Right forelimb (tissue), 1 donor: ENCODE measurements at places on chromosomes 6 and 20.

DNA sequence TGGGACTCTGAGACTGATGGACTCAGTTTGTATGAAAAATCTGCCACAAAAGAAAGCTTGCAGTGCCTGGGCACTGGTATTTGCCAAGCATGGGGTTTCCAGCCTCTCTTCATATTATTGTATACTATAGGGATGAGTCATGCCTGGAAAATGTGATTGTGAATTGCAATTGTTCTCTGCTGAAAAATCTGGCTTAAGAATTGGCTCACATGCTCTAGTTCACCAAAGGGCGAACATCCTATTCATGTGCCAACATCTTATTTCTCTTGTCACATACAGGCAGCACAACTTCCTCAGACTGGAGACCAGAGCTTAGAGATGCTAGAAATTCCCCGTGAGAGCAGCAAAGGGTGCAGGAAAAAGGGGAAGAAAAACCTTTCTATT, 103.6 kb upstream of the KCNK16 start:
- DNase-seq: no peak

DNA sequence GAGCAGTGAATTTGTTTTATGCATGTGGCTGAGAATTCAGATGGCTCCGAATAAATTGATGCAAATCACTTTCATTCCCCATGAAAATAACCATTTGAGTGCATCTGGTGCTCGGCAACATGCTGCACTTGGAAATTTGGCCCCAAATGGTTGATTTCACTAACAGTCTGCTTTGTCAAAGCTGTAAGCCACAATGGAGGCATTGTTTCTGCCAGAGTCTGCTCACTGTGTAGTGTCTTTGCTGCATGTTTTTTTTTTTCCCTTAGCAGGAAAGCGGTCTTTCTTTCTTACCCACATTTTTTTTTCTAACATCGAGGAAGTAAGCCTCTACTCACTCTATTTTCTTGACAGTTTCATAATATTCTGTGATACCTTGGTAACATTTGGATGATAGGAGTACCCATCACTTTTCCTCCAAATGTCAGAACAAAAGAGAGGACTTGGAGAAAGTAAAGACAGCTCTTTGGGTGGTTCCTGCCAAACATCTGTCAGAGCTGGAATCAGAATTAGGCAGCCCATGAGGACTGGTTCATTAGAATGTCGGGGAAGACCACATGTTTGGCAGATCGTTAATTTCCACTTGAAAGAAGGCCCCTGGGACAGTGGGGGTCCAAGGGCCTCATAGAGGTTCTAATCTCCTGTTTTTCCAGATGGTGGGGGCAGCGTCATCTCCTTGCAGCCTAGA, 149.5 kb downstream of the DOK5 start:
- peak; percentile 76 for DNase-seq

GRCh38 chr6:108638993-108639392, 78.3 kb downstream of the FOXO3 start:
- no peak for DNase-seq

- DNase-seq: no peak
Observed at GRCh38 chr6:114714836-114715507, 372.1 kb upstream of the HS3ST5 start.

GRCh38 chr6:111846066-111846465, 27.2 kb downstream of the FYN start:
- DNase-seq: no peak

GRCh38 chr20:10074513-10074912, 39.7 kb downstream of the ANKEF1 start:
- no peak for DNase-seq

DNA sequence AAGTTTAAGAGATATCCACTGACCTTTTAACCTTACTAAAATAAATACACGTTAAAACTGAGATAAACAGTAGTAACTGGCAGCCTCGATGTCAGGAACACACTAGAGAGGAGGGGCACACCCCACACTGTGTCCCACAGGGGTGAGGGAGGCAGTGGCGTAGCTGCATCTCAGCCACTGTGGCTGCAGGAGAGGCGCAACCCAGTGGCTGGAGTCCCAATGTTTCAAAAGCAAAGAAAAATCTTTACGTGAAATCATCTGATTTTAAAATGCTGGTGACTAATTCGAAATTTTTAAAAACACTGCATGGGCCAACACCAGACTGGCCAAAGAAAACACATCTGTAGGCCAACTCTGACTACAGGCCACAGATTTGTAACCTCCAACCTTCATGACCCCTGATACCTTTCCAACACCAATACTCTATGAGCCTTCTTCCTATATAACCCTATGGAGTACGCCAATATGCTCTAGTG, 54.7 kb downstream of the TRAM2 start:
- DNase-seq: no peak

GRCh38 chr6:43879722-43880121, 109.7 kb downstream of the VEGFA start:
- DNase-seq: no peak

DNA sequence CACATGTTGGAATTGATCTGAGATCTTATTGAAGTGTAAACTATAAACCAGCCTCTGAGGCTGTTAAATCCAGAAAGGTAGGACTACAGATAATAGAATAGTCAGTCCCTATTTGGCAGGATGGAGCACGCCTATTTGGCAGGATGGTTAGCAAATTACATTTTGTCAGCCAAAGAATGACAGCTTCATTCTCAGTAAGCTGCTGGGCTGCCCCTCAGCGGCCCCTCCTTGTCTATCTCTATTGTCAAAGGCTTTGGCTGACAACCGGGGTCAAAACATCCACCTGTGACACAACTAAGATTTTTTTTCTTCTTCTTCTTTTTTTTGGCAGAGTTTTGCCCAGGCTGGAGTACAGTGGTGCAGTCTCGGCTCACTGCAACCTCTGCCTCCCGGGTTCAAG, 123.4 kb upstream of the ECI2 start:
- DNase-seq: no peak

- no peak for DNase-seq
Observed at GRCh38 chr6:16623029-16623653, 138.1 kb downstream of the ATXN1 start.

- DNase-seq: no peak
Observed at GRCh38 chr6:8080362-8081151, 16.4 kb upstream of the BLOC1S5 start.

DNA sequence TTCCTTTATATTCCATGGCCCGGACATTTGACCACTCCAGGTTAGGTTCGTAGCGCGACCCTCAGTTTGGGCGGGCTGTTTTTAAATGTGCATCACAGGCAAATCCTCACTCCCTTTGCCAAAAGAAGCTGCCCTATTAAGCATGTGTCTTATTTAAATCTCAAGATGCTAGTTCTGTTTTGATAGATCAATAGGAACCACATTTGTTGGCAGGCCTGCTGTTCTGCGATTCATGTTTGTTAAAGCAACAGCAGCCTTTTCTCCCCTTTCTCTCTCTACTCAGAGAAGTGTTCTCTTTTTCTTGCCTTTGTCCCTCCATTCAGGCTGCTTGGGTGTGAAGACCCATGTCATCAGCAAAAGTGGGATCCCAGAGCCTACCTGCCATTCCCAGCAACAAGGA, 212.0 kb upstream of the SSTR4 start:
- peak; percentile 35 for DNase-seq

DNA sequence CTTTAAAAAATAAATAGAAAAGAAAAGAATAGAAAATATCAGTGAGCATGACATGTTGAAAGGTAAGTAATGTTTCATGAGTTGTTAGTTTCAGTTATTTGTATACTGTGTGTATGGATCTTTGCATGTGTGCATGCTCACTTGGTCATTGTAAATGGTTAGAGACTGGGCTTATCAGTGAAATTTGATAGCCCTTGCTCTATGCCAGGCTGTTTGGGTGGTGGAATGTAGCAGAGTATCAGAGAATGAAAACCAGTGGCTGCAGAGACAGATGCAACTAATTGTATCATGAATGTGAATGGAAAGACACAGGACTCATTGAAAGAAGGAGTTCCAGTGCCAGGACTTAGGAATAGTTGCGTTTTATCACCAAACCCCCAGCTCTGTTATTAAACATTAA, 4.2 kb downstream of the GSTA2 start:
- DNase-seq: no peak

DNA sequence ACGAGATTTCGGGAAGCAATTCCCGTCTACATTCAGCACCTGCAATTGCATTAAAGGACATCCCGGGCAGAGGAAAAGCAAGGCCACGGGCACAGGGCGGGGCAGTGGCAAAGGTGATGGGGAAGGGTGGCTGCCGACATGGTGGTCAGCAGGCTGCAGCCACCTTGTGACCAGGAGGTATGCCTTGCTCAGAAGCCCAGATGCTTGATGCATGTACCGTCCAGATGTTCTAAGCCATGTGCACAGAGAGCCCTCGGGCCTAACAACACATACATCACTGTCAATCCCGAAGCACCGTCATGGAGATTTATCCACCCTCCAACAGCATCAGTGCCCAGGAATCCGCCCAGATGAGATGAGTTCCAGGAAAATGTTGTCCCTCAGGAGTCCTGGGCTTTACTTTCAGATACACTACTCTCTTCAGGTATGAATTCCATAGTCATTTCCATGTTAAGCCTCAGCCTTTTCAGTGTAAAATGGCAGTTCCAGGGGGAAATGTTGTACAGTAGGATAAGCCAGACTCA, 77.8 kb upstream of the FRMD1 start:
- DNase-seq: no peak

- no peak for DNase-seq
Observed at GRCh38 chr6:35510916-35511561, 1.7 kb downstream of the TULP1 start.

DNA sequence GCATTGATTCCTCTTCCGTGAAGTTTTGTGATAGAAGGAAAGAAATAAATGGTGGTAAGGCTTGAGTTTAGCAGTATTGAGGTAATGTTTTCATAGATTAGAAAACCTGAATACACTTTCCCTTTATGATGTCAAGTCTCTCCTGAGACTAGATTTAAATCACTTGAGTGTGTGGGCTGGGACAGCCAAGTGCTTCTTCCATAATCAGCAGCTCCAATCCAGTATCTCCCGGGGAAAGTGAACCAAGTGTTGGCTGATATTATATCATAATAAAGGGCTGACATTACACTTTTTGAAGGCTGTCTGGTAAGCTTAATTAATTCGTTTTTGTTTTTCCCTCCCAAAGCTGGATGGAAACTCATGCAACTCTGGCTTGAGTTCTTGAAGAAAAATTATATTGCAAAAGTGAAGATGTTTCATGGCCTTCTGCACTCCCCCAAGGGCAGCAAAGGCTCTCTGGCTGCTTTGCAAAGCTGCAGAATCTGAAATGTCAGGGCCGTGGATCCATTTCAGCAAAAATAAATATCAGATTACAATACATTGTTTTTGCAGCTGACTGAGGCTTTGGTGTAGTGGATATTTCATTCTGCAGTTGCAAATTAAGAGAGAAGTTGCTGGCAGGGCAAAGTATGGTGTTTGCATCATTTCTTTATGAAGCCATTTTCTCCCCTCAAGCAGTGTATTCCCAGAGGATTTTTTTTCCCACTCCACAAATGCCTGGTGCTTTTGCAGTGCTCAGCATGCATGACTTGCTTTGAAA, 101.2 kb downstream of the MKKS start:
- DNase-seq: no peak
